ENCODE measurements at places on chromosomes 11 and 22.

DNA sequence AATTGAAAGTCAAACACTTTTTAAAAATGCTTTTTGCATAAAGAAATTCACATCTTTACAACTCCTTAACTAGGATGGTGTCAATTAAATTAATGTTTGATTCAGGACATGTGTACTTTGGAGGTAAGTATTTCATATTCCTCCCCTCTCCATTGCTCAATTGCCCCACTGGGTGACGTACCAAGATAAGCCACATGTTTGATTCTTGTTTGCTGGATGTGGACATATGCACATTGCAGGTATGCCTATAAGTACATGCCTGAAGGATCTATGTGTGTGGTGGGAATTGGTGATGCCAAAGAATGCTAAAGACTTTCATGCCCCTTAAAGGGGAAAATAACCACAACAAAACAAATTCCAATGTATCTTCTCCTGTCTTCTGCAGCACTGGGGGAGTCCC is 5.8 kb downstream of the CD44 start:
- no peak for DNase-seq

DNA sequence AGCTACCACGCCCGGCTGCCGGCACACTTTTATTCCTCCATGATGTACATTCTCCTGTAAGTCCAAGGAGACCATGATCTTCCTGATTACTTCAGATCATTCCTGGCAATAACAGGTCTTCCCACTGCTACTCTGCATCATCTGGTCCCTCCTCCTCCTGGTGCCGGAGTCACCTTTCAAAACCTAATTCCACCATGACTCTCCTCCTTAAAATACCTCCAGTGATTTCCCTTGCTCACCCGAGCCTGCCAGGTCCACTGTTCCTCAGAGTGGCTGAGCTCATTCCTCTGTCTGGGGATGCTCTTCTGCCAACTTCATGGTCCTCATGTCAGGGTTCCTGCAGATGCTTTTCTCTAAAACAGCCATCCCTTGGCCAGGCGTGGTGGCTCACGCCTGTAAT is 3.9 kb upstream of the LTBP3 start:
- DNase-seq = no peak

- DNase-seq = no peak
Observed at GRCh38 chr11:116840224-116840745, 2.9 kb upstream of the APOA1 start.

DNA sequence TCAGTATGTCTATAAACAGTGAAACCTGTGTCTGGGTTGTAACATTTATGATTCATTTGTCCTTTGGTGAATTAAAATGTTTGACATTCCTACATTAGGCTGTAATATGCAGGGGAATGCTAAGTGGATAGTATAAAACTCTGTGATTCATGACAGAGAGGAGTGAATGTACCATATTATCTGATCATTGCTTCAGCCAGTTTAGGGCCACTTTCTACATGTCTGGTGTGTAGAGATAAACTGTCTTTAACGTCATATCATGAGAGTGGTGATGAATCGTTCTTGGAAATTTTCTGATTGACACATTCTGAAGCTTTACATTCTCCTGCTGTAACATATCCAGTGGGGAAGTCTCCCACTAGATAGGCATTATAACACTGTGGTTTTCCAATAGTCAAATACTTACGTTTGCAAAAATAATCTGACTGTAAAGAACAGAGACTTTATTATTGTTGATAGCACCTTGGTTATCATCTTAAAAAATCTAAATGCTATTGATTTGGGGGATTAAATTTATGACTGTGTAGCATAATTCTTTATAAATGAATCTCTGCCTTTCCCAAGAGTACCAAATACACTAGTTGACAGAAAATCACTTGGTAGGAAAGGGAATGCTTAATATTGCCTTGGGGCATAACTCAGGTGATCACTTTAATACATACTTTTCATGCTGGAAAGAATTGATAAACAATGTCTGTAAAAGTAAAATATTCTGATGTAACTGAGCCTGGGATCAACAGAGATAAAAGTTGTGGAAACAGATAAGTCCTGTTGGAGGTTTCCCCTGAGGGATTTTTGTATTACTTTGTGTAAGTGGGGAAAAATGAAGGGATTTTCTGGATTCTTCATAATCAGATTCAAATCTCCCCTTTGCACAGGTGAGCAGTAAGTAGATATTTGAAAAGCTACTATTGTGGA is 427.9 kb downstream of the JRKL start:
- no peak for DNase-seq

DNA sequence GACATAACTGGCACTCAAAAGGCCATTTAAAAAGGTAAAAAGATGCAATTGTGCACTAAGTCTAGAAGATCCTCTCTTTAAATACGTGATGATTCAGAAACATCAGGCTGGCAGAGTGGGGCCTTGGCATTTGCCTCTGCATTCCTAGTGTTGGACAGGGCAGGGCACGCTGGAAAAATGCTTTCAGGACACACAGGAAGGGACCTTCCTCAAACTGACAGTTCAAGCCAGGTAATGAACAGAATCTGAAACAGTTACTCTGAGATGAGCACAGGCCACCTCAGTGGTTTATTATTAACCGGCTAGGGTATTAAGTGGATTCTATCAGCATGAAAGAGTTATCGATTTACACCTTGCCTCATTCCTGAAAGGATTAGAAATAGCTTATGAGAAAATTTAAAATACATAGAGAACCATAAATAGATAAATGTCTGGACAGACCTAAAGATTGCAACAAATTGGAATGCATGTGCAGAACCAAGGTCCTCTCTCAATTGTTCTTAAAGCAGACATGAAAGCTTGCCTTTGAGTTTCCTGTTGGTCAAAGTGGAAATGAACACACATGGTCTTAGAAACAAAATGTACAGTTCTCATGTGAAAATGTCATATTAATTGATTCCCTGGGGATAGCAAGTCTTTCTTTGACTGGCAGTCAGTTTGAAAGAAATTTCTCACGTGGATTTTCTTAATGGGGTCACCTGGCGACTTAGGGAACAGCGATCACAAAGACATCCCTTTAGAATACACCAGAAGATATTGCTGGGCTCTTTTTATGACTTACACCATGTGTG is 21.5 kb upstream of the CSNK2A3 start:
- no peak for DNase-seq

DNA sequence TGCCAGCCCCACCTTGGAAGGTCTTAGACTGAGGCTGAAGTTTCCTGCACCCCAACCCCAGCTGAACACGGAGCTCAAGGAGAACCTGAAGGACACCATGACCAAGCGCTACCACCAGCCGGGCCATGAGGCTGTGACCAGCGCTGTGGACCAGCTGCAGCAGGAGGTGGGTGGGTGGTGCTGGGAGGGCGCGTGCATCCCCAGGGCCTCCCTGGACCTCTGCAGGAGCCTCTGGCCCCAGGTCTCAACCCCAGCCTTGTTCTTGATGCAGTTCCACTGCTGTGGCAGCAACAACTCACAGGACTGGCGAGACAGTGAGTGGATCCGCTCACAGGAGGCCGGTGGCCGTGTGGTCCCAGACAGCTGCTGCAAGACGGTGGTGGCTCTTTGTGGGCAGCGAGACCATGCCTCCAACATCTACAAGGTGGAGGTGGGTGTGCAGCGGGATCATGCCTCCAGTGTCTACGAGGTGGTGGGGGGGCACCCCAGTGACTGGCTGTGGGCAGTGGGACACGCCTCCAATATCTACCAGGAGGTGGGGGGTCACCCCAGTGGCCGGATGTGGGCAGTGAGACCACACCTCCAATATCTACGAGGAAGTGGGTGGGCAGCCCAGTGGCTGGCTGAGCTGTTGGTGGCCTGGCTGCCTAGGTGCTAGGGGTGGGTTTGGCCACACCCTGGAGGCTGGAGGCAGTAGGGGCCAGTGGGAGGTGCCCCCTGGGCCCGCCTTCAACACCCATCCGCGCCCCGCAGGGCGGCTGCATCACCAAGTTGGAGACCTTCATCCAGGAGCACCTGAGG is 4.6 kb downstream of the CD151 start:
- DNase-seq = no peak

DNA sequence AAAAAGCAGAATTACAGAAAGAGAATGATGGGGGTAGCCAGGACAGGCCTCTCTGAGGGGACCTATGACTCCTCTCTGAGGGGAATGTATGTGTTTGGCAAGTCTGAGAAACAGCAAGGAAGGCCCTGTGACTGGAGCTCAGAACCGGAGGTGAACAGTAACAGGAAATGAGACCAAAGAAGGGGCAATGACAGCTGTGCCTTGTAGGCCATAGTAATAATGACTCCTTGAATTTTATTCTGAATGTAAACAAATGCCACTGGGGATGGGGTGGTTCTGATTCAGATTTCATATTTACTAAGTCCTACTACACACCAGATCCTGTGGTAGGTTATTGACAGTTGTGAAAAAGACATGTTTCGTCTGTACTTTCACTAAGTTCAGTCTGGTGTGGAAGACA is 52.8 kb upstream of the APOA1 start:
- DNase-seq = no peak

GRCh38 chr11:19450282-19450681 is 209.5 kb upstream of the E2F8 start:
- no peak for DNase-seq
